ENCODE measurements at places on chromosomes 5 and 9. TPM values are rescaled to one million over a fixed set of nuclear protein-coding genes. Genes with fewer than 3 reads are reported as not detected.

Gene PTPRD
- polyA plus RNA-seq, result 0.36 TPM

Gene DPH7
- polyA plus RNA-seq, result 28.8 TPM

Gene SPRY4
- polyA plus RNA-seq, result 3.3 TPM

Gene JADE2
- 23.7 TPM for polyA plus RNA-seq

Data from A549 (cell line).